ENCODE measurements at places on chromosomes 3 and 15.
A peak's percentile ranks its signal among the peaks of the same experiment; 100 is the strongest.

DNA sequence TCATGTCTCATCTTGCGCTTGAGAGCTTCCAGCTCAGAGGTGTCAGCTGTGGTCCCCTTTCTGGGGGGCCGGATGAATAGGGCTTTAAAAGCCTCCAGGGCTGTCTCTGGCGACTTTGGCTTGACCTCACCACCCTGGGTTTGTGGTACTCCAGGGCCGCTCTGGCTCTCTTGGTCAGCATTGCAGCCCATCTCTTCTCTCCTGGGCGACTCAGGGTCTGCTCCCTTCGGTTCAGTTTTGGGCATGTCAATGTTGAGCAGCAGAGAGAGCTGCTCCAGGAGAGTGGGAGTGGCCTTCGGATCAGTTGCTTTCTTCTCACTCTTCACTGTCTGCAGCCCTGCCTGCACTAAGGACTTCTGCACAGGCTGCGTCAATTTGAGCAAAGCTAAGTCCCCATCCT is 127.9 kb downstream of the FMN1 start:
- no peak for DNase-seq

- peak; percentile 60 for DNase-seq
Measured at GRCh38 chr15:88664151-88664778, 25.4 kb downstream of the ISG20 start.

GRCh38 chr3:6041894-6042293 is 819.0 kb upstream of the GRM7 start:
- DNase-seq, result no peak

DNA sequence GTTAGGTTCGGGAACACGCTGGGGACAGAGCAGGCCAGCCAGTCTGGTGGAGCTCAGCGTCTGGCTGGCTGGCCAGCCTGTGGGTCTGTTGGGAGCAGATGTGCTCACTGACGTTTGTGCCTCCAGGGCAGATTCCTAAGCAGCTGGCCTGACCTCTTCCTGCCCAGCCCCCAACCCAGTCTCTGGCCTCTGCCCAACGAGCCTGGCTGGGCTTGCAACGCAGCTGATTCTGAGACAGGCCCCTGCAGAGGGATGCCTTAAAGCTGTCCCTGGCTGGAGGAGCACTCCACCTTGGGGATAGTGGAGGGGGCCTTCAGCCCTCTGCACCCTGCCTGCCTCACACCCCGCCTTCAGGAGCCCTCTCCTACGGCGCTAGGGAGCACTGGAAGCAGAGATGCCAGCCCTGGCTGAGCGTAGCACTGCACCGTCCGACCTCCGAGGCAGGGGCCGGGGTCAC is 46.0 kb downstream of the KLF13 start:
- no peak for DNase-seq

- DNase-seq, result no peak
Measured at GRCh38 chr15:95836536-95836935, 494.0 kb upstream of the NR2F2 start.

DNA sequence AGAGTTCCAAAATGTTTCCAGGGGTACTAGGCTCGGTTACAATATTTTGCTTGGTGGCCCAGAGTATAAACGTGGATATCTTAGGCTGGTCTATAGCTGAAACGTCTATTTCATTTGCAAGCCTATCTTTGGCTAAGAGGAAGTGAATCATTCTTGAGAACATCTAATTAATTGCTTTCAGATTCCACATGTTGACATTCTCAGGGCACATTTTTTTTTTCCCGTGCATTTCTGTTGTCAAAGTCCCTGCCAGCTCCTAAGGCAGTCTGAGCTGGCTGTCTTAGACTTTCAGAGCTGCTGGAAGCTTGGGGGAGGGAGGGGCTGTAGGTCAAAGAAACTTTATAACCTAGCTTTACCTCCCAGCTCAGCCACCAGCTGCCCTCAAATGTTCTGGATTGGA is 23.2 kb upstream of the LAMP3 start:
- DNase-seq, result no peak

- DNase-seq, result no peak
Measured at GRCh38 chr15:68366314-68366713, 65.6 kb downstream of the ITGA11 start.

GRCh38 chr3:175940243-175940642 is 1081.1 kb downstream of the NAALADL2 start:
- no peak for DNase-seq

DNA sequence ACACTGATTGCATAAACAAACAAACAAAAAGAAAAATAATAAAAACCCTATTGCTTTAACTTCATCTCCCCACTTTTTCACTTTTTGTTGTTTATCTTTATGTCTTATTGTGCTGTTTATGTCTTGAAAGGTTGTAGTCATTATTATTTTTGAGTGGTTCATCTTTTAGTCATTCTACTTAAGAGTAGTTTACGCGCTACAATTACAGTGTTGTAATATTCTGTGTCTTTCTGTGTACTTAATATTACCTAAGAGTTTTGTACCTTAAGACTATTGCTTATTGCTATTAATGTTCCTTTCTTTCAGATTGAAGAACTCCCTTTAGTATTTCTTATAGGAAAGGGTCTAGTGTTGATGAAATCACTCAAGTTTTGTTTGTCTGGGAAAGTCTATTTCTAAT is 28.1 kb downstream of the TM4SF18 start:
- DNase-seq, result no peak

- no peak for DNase-seq
Measured at GRCh38 chr3:194322678-194323211, 28.4 kb downstream of the CPN2 start.

DNA sequence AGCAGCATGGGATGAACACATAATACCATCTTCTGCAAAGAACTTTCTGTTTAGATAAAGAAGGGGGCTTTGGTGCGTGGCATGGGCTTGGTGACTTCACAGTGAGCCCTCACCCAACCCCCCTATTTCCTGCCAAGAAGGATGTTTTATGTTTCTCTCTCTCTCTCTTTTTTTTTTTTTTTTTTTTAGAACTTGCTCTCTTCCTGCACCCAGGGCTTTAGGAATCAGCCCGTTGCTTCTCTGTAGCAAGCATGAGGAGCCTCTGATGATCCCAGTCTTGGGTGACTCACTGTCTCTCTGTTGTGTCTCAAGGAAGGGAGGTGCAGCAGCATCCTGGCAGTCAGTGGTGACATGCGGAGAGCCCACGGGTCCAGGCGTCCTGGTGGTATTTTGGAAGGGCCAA is 49.1 kb downstream of the CCK start:
- DNase-seq, result peak; percentile 25

- no peak for DNase-seq
Measured at GRCh38 chr3:4724051-4724629, 231.0 kb downstream of the ITPR1 start.

GRCh38 chr3:132083583-132084279 is 48.9 kb upstream of the CPNE4 start:
- DNase-seq, result no peak

DNA sequence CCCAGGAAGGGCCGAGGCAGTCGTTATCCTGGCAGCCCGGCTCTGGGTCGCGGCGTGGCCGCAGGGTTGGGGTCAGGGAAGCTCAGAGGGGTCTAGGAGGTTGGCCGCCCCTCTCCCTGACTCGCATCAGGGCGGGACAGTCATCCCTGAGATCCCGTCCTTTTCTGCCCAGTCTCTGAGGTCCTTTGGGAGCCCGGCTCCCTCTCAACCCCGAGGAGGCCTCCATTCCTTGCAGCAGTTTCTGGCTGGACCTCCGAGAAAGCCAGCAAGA is 495 bp downstream of the HYAL2 start:
- no peak for DNase-seq

DNA sequence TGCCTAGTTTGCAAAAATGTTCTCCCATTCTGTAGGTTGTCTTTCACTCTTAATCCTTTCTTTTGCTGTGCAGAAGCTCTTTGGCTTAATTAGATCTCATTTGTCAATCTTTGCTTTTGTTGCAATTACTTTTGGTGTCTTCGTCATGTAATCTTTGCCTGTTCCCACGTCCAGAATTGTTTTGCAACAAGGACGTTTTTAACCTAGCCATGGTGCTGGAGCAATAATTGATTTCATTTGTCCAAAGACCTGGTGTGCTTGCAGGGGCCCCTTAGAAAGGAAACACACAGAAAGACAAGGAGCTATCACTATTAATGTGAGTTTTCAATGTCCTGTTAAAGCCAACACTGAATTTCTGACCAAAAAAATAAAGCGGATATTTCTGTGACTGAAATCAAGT is 89.1 kb upstream of the GALNT15 start:
- DNase-seq, result no peak

DNA sequence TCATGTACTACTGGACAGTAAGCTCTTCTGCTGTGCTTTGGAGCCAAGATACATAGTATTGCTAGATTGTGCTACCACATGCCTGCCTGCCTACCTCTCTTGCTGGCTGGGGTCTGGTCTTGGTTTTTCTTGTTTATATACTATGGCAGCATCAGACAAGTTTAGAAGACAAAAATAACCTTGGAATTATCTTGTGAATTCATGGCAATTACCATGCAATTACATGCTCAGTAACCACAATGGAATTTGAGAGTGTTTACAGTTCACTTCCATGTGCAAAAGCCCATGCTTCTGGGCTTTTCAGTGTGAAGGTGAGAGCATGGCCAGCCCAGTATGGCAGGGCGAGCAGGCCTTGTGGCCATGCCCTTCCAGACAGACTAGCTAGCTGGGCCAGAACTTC is 48.0 kb upstream of the C15orf61 start:
- no peak for DNase-seq

DNA sequence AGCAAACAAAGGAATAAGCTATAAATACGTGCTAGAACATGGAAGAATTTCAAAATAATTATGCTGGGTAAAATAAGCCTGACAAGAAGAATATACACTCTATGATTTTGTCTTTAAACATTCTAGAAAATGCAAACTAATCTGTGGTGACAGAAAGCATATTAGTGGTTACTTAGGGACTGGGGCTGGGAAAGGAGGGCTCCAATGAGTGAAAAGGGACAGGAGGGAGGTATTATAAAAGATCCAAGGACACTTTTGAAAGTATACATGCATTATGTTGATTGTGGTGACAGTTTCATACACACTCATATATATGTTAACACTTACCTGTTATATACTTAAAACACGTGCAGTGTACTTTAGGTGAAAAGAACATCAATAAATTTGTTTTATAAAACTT is 23.0 kb downstream of the MYH15 start:
- DNase-seq, result no peak

GRCh38 chr3:140128631-140129030 is 193.6 kb downstream of the CLSTN2 start:
- no peak for DNase-seq

GRCh38 chr3:181888234-181888633 is 176.5 kb downstream of the SOX2 start:
- DNase-seq, result no peak

- no peak for DNase-seq
Measured at GRCh38 chr15:69743091-69743490, 290.5 kb downstream of the RPLP1 start.

DNA sequence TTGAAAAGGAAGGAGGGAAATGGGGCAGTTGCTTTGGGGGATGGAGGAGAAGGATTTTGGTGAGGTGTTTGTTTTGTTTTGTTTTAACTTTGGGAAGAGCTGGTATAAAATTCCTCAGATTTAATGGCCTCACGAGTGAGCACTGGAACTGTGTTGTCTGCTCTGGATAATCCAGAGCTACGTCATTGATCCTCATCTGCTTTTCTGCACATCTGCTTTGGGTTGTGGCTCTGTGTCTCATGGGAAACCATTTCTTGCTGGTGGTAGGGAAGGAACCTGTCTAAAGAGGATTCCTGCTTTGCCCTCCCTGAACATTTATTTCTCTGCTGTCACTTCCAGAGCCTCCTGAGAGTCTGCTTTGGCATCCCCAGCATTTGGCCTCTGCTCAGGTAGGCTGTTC is 3.1 kb downstream of the SNRK start:
- DNase-seq, result no peak

DNA sequence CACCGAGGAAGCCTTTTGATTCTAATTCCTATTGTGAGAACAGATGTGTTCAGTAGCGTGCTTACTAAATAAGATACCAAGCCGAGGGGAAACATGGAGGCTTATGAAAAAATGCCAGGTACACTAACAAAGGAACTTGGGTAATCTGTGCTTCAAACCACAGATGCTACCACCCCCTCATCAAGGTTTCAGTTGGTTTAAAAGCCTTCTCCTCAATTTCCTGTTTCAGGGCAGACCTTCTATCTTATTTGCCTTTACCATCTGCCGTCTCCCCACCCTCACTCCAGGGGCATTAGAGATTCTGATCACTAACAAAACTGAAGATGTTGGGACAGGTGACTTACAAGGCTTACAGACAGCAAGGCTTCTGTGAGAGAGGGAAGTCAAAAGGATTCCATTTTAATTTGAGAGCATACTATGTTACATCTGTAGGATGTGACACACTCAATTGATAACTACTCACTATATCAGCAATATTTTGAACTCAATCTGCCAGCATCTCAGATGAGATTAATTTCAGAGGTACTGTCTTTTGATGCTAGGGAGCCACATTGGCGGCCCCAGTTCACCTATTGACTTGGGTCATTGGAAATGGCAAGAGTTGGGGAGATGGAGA is 60.6 kb upstream of the PLCL2 start:
- DNase-seq, result no peak

DNA sequence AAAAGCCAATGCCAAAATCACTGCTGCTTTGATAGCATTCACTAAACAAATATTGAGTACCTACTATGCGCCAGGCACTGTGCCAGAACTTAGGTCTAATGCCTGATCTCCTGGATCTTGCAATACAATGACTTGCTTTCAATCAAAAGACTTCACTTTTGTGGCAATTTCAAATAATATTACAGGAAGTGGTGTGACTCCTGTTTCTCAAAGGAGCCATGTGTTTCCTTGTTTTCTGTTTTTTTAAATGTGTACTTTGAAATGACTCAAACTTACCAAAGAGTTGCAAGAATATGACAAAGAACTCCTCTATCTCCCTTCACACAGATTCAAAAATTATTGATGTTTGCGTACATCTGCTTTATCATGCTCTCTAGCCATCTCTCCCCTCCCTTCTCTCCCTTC is 18.3 kb downstream of the OSBPL10 start:
- no peak for DNase-seq

GRCh38 chr15:86154705-86155104 is 75.0 kb downstream of the AGBL1 start:
- no peak for DNase-seq

DNA sequence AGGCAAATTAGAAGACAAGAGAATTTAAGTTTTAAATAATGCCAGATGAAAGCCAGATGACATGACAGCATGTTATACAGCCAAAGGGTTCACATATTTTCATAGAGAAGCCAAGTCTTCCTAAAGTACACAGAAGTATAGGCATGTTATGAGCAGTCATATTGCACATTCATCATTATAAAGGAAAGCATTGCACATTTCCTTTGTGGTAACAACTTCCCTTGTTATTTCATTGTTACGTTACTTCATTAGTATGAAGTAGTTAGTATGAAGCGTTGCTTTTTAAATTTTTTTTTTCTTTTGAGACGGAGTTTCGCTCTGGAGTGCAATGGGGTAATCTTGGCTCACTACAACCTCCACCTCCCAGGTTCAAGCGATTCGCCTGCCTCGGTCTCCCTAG is 4.6 kb upstream of the ABCC5 start:
- no peak for DNase-seq

- no peak for DNase-seq
Measured at GRCh38 chr15:67521783-67522568, 1.0 kb downstream of the C15orf61 start.

Measured in CD4-positive, alpha-beta T cell treated with Interleukin-1 beta for 1 hour (primary cell).